ENCODE measurements at places on chromosomes 2 and 18.
A peak's percentile ranks its signal among the peaks of the same experiment; 100 is the strongest.

DNA sequence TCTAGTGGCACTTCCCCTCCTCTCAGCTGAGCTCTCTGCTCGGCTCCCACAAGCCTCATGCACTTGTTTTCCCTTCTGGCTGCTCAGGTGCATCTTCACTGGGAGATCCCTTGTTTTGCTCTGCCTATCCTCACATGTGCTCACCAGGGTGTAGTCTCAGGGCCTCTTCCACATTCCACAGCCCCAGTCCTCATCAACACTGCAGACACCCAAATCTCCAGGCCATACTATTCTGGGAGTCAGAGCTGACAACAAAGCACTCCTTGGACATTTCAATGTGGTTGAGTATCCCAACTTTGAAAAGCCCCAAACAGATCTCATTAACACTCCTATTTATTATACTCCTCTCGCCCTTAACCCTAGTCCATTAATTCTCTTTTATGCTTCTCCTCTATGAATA is 71.3 kb downstream of the CCDC93 start:
- DNase-seq, result no peak

DNA sequence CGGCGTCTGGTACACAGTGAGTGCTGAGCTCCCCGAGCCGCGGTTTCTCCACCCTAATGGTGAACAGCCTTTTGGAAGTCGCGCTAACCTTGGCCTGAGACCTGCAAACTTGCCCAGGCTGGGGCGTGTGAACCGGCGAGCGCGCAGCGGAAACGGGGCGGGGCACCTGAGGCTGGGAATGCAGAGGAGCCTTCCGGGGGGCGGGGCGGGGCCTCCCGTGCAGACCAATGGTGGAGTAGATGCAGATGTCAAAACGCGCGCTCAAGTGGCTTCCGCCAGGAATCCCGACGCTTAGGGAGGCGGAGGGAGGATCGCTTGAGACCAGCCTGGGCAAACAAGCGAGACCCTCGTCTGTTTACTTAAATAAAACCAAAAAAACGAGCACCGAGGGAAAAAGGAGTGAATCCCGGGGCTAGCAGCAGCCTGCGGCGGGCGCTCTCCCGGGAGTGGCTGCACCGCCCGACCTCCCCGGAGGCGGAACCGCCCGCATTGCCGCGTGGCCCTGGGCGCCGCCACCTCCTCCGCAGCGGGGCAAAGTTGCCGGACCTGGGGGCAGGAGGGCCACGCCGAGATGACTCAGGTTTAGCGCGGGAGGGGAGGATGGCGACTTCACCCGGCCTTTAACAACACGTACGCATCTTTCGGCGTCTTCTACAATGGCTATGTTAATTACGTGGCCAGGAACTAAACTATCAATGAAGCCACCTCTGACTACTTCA is 2.2 kb upstream of the RRM2 start:
- peak; percentile 81 for DNase-seq

DNA sequence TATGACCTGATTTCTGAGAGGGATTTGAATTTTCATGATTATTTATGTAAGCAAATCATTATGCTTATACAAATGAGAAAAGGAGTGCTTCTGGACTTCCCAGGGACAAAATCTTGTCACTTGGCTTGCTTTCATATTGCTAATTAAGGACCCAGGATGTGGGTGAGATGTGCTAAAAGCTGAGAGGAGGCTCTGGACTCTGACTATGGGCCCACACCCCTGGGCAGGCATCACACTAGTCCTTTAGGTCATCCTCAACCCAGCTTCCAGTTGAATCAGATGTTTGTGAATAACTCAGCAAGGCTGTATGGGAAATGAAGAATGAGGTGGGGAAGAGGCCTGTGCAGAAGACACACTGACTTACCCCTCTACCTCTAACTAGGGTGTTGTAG is 11.9 kb downstream of the IL1B start:
- DNase-seq, result no peak

DNA sequence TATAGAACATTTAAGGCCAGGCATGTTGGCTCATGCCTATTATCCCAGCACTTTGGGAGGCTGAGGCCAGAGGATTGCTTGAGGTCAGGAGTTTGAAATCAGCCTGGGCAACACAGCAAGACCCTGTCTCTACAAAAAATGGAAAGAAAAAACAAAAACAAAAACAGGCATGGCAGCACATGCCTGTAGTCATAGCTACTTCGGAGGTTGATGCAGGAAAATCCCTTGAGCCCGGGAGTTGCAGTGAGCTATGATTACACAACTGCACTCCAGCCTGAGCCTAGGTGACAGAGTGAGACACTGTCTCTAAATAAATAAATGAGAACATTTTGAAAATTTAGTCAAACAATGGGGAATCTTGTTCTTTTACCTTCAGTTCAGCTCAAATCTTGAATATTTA is 12.1 kb upstream of the YES1 start:
- peak; percentile 49 for DNase-seq

- DNase-seq, result no peak
These were observed 7.6 kb upstream of the METTL21A start for GRCh38 chr2:207632575-207633493.

Measured in LNCaP clone FGC (cell line).